ENCODE measurements at places on chromosomes 2 and 18.

GRCh38 chr2:127066942-127067341 lies 40.0 kb downstream of the BIN1 start:
- no peak for DNase-seq

DNA sequence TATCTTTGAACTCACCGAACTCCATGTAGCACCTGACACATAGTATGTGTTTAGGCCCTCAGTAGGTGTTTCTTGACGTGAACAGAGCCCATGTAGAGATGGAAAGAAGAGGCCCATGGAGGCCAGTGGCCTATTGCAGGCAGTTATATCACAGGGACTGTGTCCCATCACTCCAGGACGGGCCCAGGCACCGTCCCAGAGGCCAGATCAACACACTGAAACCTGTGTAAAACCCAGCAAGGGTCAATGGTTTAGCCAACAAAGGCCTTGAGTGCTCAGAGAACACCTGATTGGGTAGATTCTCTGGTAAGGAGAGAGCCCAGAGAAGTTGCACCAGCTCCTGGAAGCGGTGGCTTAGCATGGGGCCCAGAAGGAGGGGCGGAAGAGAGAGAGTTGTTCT lies 82.8 kb downstream of the INHBB start:
- DNase-seq = no peak

DNA sequence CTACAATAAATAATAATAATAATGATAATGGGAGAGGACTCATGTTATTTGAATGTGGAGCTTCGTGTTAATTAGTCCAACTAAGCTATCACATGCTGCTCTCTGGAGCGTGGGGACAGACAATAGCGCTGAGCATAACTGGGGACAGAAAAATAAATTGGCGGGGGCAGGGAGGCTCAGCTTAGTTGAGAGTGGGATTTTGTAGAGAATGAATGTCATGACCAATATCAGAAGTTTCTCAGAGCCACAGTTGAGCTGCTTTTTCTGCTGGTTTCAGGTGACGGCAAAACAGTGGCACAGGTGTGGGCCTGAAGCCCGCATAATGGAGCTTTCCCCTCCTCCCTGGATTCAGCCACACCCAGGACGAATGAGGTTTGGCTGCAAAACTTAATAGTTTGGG lies 111.1 kb upstream of the CAB39 start:
- DNase-seq = no peak

- no peak for DNase-seq
Observed at GRCh38 chr2:233209533-233210171, 41.8 kb upstream of the ATG16L1 start.

GRCh38 chr2:157178874-157179273 lies 78.6 kb upstream of the GALNT5 start:
- no peak for DNase-seq

DNA sequence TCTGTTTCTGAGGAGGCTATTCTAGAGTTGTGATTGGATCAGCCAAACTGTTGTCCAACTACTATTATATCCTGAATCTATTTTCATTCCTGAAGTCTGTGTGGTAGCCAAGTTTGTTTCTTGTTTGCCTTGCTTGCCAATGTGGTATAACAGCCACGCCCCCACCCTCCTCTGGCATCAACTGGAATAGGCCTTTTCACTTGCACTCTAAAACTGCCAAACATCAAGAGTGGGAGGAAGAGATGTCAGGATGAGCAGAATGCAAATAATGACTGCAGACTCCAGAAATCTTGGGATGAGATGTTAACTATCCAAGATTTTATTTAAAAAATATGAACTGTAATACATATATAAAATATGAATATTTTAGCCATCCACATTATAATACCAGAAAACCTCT lies 246.1 kb downstream of the NRXN1 start:
- DNase-seq = no peak

- no peak for DNase-seq
Observed at GRCh38 chr2:96760986-96761832, 507 bp downstream of the CNNM4 start.

DNA sequence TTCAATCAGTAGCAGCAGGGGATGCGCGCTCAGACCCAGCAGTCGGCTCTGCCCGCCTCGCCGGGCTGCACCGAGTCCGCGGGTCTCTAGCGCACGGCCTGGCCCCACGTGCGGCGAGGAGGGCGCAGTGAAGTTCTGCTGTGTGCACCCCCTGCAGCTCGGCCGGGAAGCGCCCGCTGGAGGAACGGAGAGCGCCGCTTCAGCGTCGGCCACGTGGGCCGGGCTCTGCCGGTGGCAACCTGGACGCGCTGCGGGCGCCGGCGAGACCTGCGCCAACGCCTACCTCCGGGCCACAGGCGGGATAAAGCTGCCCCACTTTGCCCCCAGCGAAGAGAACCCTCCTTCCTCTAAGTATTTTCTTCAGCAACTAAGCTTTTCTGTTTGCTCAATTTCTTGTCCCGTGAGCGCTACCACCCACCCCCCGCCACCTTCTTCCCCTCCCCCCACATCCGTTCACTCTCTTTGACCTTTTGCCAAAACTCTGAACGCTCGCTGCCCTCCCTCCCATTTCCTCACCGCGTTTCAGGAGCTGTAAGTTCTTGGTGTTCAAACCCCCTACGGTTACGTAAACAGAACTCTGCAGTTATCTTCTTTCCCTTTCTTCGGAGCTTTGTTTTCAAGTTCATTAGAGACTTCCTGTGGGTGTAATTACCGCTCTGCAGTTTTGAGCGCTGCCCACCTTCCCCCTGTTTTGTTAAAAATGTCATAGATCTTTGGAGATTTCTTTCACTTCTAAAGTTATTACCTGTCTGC lies 42.6 kb upstream of the EDAR start:
- peak; percentile 7 for DNase-seq

GRCh38 chr2:159266554-159266953 lies 19.9 kb downstream of the WDSUB1 start:
- no peak for DNase-seq

GRCh38 chr2:44745922-44746766 lies 195.4 kb upstream of the SIX3 start:
- DNase-seq = no peak

- DNase-seq = no peak
Observed at GRCh38 chr2:176121190-176122051, 1.1 kb upstream of the HOXD9 start.

DNA sequence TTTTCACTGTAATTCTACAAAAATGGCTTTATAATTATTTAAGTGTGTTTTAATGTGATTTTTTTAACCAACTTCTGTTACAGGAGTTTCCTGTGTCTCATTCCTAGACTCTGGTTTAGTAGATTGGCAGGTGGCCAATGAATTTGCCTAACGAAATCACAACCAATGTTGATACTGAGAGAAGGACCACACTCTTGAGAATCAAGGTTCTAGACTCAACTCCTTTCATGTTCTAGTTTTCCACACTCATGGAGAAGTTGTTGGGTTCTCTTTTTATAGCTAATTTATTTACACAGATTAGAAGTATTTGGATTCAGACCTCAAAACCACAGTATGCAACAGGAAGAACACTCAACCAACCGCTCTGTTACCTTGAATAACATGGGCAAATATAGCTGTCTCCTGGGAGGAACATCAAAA lies 22.6 kb upstream of the USP34 start:
- no peak for DNase-seq

DNA sequence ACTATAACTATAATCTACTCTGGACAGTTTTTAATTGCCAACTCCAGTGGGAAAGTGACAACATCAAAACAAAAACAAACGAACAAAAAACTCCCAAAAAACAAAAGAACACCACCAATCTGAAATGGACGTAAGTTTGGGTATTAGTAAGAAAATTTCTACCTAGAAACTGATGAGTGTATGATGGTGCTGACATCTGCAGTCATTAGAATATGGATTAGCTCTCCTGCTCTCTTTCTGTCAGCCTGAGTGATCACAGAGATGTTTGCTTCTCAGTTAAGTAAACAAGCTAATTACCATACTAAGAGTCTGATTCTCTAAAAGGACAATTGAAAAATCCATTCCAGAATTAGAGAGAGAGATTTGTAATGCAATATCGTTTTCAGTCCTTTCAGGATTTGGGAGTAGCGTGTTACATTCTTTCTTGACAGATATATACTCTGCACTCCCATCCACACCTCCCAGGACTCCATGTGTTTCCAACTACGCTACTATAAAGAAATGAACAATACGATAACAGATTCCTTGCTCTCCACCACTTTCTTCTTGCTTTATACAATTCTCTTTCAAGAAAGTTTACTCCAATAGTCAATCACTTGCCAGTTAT lies 1347.4 kb upstream of the PIK3C3 start:
- no peak for DNase-seq

- DNase-seq = no peak
Observed at GRCh38 chr18:54859667-54860421, 31.6 kb downstream of the RAB27B start.

GRCh38 chr2:205193125-205193835 lies 489.0 kb upstream of the NRP2 start:
- no peak for DNase-seq

GRCh38 chr2:98040331-98040939 lies 44.7 kb upstream of the TMEM131 start:
- no peak for DNase-seq

GRCh38 chr2:97845818-97846217 lies 132.4 kb downstream of the ZAP70 start:
- no peak for DNase-seq

GRCh38 chr2:39306626-39307025 lies 62.9 kb upstream of the CDKL4 start:
- DNase-seq = no peak

DNA sequence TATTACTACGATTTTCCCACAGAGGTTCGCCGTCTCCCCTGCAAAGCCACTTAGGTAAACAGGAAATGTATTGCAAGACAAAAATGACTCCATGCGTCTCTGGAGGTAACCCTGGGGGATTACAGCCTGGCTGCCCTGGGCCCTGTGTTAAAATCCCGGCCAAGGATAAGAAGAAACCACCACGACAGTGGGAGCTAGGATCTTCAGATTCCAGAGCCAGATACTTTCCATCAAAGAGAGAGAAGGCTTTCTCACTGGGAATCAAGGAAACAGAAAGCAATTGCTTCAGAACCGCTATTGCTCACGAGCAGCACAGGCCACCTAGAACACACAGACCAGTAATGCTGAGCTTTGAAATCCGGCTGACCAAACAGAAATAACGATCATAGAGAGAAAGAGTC lies 97.9 kb upstream of the ZNF516 start:
- DNase-seq = no peak
